ENCODE measurements at places on chromosomes 11 and 22.
A peak's percentile ranks its signal among the peaks of the same experiment; 100 is the strongest.

- peak; percentile 63 for DNase-seq
Observed at GRCh38 chr22:30246814-30247376, 336 bp upstream of the LIF start.

GRCh38 chr11:2173150-2173693 is 1.6 kb upstream of the TH start:
- DNase-seq, result no peak

DNA sequence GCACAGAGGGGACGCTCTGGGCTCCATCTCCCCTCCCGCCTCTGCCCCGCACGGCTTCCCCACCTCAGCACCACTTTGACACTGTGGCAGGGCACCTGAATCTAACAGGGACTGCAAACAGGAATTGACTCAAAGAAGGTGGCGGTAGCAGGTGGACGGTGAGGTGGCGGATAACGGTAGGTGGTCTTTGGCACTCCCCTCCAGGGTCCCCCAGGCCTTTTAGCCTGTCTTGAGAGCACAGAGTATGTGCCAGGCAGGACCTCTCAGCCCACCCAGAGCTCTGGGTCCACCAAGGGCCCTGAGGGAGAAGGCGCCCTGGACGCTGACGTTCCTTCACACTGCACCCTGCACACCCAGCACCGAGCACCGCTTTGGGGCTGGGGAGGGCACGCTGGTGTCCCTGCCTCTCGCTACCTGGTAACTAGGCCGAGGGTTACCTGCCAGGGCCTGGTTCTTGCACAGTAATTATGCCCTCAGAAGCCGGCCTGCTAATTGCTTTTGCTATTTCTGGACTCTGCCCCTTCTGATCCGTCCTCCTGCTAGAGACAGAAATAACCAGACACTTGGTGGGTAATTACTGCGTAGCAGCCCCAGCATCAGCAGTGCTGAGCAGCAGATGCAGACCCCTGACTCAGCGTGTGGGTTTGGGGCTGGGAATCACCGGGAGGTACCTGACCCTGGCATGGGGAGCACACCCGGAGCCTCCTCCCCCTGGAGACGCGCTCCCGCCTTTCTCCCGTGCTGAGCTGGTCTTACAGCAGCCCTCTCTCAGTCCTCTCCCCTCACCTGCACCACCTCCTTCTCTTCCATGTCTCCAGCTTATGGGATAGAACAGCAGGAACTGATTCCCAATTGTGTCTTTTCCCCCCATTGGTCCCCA is 103.3 kb upstream of the B3GAT1 start:
- no peak for DNase-seq

- DNase-seq, result peak; percentile 22
Observed at GRCh38 chr11:44017443-44018126, 30.2 kb upstream of the ACCSL start.

GRCh38 chr11:114340311-114341131 is 44.3 kb downstream of the NNMT start:
- peak; percentile 76 for DNase-seq

DNA sequence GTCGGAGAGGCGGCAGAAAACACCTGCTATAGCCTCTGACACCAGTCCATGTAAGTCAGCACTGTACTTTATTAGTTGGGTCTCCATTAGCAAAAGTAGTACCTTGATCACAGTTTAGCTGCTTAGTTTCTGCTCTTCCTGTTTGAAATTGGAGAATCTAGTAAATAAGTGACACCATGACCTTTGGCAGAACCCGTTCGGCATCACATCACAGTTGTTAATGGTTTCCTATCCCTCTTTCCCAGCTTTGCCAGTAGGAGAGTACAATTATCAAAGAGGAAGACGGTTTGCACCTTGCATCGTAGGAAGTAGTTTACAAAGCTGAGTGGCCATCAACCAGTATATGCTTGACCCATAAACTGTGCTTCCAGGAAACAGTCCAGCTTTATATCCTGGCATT is 101.8 kb downstream of the TRIM44 start:
- DNase-seq, result no peak

GRCh38 chr11:121374286-121374985 is 77.7 kb upstream of the SORL1 start:
- no peak for DNase-seq

DNA sequence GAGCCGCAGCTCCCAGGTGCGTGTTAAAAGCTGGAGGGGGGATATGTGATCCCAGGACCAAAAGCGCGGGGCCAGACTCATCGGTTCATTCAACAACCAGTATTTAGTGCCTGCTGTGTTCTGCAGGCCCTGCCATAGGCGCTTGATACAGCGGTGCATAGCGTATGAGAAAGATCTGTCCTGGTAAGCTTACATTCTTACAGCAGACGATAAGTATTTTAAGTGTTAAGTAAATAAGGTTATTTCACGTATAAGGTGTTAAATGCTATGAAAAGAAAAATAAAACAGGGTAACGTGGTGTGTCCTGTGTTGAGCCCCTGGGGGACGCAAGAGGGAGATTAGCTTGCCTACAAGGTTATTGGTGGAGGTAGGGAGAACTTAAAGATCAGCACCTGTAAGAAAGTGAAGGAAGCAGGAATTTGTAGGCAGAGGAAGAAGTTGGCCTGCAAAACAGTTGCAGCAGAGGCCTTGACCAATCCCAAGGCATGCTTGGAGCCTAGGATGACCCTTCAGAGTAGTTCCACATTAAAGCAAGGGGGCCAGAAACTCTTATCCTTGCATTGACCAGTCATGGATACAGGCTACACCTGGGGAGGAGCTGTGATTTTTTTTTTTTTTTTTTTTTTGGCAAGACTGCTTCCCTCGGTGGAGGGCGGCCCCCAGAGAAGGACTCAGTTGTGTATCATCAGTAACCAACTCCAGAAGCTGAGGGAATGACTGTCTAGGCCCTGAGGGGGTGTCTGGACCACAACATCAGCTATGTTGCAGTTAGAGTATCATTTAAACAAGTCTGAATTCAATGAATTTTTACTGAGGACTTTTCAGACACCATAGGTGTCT is 487 bp upstream of the LIPT2 start:
- peak; percentile 56 for DNase-seq

DNA sequence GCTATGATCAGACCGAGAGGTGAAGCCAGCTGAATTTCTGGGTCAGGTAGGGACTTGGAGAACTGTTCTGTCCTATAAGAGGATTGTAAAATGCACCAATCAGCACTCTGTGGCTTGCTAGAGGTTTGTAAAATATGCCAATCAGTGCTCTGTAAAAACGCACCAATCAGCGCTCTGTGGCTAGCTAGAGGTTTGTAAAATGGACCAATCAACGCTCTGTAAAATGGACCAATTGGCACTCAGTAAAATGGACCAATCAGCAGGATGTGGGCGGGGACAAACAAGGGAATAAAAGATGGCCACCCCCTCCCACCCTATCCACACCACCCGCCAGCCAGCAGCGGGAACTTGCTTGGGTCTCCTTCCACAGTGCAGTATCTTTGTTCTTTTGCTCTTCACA is 6.4 kb upstream of the SEC14L4 start:
- no peak for DNase-seq

GRCh38 chr11:121487191-121487590 is 34.4 kb upstream of the SORL1-AS1 start:
- DNase-seq, result peak; percentile 29

DNA sequence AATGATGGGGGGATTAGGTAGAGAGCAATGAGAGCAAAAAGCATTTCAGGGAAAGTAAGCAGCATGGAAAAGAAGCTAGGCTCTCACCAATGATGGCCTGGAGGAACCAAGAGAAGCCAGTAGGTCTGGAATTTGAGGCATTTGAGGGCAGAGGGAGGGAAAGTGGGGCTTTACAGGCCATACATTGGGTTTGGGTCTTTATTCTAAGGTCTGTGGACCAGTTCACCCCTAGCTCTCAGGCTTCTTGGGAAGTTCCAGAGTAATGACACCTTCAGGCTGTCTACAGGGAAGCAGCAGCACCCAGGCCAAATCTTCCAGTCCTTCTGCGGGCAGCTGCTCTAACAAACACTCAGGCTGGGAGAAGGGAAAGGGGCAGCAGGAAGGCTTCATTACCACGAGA is 29.4 kb downstream of the ARFGAP2 start:
- no peak for DNase-seq

DNA sequence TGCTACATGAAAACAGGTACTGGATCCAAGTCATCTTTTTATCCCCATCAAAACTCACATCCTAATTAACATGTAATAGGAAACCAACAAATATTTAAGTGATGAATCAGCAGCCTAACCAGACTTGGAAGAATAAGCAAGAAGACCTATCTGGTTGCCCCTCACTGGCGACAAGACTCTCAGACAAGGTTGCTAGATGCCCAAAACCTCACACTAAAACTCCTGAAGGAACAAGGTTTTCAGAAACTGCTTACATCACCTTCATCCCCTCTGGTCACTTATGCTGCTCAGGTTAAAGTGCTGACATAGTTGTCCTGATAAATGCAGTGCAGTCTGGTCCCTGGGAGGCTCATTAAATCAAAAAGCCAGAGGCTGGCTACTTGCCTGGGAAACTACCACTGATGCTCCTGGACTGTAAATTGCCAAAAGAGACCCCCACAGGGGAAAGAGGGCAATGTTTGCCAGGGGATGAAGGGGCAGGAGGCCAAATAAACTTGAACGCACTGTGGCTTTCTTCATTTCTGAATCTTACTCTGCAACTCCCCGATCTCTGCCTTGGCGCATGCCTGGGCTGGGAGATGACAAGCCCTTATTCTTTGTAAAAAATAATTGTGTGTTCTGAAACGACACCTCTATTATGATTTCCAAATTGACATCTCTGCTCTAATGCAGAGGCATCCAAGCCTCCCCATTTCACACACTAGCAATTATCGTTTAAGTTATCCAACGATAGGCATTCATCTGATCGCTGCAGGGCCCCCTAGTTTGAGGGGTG is 72.7 kb downstream of the AMBRA1 start:
- peak; percentile 79 for DNase-seq

GRCh38 chr11:70948855-70949531 is 303.4 kb downstream of the SHANK2 start:
- no peak for DNase-seq

GRCh38 chr11:74035264-74035663 is 26.4 kb upstream of the UCP3 start:
- DNase-seq, result no peak

DNA sequence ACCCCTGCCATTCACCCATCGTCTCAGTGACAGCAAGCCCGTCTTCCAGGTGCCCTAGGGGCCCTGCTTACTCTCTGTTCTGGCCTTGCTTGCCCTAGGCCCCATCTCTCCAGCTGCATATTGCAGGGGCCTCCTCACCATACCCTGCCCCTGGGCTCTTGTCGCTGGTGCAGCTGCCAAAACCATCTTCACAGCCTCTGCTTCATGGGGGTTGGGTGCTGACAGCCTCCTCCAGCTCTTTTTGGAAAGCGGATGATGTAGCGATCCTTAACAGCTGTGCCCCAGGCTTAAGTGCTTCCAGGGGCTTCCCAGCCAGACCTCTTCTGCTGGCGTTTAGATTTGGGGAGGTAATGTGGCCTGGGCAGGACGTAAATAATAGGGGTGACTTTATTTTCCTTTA is 61.2 kb upstream of the SUSD2 start:
- DNase-seq, result no peak

DNA sequence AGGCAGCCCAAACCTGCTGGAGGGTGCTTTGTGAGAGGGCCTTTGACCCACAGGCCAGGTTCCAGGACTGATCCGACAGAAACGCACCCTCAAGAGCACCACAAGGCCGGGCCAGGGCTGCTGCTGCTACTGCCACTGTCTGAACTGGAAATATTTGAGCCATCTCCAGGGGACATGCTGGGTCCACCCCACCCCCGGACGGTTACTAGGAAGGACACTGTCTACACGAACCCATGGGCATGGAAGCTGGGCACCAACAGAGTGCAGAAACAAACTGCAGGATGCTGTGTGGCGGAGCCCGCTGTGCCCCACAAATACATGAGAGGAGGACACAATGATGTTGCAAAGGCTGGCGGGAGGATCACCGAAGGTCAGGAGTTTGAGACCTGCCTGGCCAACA is 283.7 kb downstream of the CTTN start:
- DNase-seq, result no peak

DNA sequence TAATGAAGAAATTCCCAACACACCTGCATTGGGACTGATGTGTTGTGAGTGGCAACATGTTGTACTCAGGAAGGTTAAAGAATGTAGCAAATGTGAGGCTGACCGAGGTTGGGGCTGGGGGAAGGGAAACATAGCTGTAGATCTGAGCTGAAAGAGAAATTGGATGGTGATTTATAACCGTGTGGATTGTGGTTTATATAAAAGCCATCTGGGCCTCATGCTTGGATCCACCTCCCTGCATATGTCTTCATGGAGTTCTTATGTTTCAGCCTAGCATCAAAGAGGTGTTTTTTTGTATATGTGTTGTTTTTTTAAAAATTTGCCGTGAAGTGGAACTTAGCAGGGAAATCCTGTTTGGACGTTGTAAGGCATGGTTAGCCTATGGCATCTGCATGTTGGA is 141.3 kb downstream of the NAV2 start:
- peak; percentile 88 for DNase-seq

DNA sequence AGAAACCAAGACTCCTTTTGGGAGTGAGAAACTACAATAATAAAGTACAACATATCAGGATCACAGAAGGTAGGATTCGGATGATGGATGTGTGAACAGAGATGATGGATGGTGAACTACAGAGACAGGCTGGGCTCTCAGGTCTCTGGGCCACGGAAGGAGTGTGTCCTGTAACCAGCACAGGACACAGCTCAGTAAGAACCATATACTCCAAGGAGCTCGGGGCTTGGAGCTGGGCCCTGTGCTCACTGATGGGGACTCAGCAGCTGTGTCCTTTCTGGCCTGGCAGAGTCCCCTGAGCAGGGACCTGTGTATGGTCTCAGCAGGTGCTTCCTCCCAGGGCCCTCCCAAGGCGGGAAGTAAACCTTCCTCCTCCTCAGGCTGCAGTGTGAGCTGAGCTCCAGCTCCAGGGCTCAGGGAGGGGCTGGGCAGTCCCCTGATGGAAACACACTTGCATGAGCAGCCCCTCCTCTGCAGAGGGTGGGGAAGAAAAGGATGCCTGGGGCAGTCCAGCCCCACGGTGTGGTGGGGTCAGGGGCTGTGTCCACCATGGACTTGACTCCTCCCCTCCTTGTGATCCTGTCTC is 39.8 kb upstream of the TOP3B start:
- DNase-seq, result no peak

DNA sequence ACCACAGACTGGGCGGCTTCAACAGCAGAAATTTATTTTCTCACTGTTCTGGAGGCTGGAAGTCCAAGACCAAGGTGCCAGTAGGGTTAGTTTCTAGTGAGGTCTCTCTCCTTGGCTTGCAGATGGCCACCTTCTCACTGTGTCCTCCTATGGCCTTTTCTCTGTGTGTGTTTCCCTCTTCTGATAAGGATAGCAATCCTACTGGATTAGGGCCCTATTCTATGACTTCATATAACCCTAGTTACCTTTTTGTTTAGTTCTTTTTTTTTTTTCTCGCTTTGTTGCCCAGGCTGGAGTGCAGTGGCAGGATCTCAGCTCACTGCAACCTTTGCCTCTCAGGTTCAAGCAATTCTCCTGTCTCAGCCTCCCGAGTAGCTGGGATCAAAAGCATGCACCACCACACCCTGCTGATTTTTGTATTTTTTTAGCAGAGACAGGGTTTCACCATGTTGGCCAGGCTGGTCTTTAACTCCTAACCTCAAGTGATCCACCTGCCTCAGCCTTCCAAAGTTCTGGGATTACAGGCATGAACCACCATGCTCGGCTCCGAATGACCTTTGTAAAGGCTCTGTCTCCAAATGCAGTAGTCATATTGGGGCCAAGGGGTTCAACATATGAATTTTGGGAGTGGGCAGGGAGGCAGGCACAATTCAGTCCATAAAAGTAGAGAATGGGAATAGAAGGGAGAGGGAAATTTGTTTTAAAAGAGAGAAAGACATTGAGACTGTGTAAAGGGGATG is 25.5 kb upstream of the NNMT start:
- DNase-seq, result no peak

Measured in fibroblast of skin of abdomen (primary cell).